ENCODE measurements at places on chromosomes 5 and 9.

DNA sequence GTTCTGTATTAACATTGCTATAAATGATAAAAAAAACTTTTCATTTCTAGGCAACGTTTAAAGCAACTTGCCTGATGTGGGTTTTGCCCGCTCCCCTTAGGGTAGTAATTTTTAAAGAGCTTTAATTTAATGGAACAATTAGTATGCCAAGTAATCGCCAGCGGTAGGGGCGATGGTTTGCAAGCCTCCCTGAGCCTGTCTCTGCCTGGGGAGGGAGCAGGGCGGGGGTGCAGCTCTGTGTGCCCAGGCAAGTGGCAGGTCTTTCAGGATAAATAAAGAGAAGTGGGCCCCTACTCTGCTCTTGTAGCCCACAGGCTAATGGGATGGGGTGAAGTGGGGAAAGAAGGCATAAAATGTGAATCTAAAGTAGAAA lies 13.8 kb upstream of the TGFBI start:
- DNase-seq: no peak

GRCh38 chr9:76803083-76803482 lies 38.8 kb downstream of the PCA3 start:
- DNase-seq: no peak

- DNase-seq: no peak
These were observed 42.3 kb downstream of the ROR2 start for GRCh38 chr9:91907484-91908292.

GRCh38 chr9:12798066-12798770 lies 23.4 kb downstream of the LURAP1L start:
- DNase-seq: no peak

GRCh38 chr5:122300374-122300773 lies 11.7 kb upstream of the SNCAIP start:
- DNase-seq: no peak

- no peak for DNase-seq
These were observed 1.5 kb upstream of the RNF180 start for GRCh38 chr5:64164166-64164565.

DNA sequence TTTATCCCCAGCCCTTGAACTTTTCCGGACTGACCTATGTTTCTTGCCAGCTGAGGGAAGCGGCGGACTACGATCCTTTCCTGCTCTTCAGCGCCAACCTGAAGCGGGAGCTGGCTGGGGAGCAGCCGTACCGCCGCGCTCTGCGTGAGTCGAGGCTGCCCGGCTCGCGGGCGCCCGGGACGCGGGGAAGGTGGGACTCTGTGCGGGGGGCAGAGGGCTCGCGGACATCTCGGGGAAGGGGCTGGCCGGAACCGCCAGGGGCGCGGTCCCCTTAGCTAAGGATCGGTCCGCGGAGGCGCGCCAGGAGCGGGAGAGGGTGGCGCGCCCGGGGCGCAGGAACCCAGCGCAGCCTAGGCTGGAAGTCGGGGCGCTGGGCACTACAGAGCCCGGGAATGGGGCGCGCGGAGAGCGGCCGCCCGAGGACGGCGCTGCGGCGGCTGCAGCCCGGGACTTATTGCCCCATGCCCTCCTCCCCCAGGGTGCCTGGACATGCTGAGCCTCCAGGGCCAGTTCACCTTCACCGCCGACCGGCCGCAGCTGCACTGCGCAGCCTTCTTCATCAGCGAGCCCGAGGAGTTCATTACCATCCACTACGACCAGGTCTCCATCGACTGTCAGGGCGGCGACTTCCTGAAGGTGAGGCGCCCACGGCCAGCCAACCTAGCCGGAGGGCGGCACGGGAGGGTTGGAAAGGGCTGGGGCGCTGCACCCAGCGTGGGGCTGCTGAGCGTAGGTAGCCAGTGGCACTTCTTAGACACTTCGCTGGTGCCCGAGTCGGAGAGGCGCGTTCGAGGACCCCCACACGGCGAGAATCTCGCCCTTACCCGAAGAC lies 922 bp downstream of the CRHBP start:
- DNase-seq: no peak

DNA sequence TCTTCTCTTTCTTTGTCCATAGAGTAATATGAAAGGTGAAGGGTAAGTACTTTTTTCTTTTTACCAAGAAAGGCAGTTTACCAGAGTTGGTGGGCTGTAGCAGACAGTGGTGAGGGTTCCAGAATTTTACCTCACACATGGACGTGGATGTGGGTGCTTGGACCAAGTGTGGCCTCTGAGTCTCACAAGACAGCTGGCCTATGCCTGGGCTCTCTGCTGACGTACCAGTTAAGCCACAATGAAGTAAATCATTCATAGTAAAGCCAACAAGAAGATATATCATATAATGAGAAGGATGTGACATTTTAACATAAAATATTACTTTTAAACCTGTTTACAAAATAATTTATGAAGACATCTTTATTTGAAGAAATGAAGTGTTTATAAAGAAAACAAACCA lies 106.0 kb downstream of the PRKACG start:
- DNase-seq: no peak

GRCh38 chr9:76687861-76688391 lies 76.3 kb upstream of the PCA3 start:
- DNase-seq: no peak

DNA sequence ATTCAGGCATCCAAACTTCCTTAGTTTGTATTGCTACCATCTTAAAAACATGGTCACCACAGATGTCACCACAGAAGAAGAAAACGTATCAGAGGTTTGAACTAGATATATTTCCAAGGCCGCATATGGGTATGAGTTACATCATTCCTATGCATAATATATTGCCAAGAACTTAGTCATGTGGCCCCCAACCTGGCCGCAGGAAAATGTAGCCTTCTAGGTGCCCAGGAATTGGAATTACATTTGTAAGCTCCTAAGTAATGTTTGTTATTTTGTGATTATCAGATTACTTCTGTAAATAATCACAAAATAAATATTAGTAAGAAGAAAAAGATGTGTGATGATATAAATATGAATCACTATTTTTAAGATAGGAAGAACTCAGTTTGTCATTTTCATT lies 351.4 kb downstream of the ISL1 start:
- no peak for DNase-seq

- no peak for DNase-seq
These were observed 361.3 kb downstream of the ENC1 start for GRCh38 chr5:74279244-74279643.

GRCh38 chr5:7218141-7218540 lies 177.8 kb upstream of the ADCY2 start:
- no peak for DNase-seq

DNA sequence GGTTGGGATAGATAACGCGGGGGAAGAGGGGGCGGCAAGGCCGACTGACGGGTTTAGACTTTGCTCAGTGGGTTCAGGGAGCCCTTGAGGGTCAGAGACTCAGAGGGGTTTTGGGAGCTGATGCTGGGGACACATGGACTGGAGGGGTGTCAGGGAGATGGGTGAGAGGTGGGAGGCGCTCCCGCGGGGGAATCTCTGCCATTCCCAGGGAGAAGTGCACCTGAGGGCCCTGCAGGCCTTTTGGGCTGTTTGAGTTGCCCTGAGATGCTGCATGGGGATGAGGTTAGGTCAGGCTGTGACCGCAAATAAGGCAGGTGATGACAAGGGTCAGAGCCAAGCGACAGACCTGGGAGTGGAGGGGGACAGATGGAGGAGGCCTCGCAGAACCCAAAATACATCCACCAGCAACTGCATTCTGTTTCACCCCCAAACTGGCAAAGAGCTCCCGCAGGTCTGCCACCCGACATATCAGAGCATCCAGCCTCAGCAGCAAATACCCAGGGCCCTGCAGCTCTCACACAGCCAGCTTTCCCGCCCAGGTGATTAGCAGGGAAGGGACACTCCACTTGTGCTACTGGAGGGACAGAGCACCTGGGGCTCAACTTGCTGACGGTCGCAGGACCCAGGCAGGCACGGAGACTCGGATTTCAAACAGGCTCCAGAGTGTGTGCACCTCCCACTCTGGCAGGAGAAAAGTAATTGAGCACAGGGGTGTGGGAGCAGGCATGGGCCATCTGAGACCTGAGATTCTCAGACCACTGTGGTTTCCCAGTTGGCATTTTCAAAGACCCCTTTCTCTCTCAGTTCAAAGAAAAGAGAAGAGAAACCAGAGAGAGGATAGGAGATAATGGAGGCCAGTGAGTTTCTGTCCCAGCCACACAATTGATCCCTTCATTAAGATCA lies 26.4 kb downstream of the TMOD1 start:
- DNase-seq: no peak

DNA sequence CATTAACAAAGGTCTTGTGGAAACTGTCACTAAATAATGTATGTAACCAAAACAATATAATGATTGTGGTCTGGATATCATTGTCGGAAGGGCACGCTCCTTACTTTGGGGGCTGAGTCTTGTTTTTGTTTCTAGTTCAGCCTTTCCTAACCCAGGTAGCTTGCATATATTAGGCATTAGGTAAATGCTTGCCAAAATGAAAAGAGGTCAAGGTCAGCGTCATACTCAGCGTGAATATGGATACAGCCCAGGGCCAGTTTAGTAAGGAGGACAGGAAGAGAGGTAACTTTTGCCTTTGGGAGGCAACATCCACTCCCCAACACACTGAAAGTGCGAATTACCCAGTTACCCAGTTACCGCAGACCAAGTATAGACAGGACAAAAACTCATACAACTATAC lies 171.4 kb downstream of the RAB3C start:
- DNase-seq: no peak

- peak; percentile 55 for DNase-seq
These were observed 543 bp upstream of the ANKRD33B start for GRCh38 chr5:10563110-10563944.

- DNase-seq: no peak
These were observed 49.8 kb downstream of the GABBR2 start for GRCh38 chr9:98658951-98659351.

- peak; percentile 18 for DNase-seq
These were observed 10.6 kb upstream of the FAM163B start for GRCh38 chr9:133619791-133620190.

DNA sequence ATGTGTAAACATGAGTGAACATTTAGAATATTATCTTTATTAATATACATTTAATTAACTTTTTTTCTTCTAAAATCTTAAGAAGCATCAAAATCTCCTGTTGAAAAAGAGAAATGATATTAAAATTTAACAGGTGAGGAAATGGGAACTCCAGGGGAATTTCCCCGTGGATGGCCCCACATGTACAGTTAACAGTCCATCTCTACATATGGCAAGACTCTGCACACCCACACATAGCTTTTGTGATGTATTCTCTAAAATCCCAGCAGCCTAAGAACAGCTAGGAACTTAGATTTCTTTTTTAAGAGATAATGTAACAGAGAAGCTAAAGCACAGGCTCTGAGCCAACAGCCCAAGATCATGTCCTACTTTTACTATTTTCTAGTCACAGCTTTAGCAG lies 556.3 kb upstream of the RGMB start:
- DNase-seq: no peak

GRCh38 chr5:178284996-178285395 lies 52.4 kb upstream of the PHYKPL start:
- DNase-seq: no peak

GRCh38 chr5:41940641-41941040 lies 15.6 kb downstream of the FBXO4 start:
- no peak for DNase-seq

- DNase-seq: no peak
These were observed 213.8 kb downstream of the ATP10B start for GRCh38 chr5:160638161-160638742.

- DNase-seq: peak; percentile 24
These were observed 31.4 kb upstream of the BRD3 start for GRCh38 chr9:134099123-134099761.
